Activated T-cell treated with anti-CD3 and anti-CD28 coated beads, Interleukin-2, amount 50 U/mL, for 72 hours (primary cell): ENCODE measurements at places on chromosomes 16 and 17. TPM values are rescaled to one million over a fixed set of nuclear protein-coding genes. Genes with fewer than 3 reads are reported as not detected.

CSH1 gene
- total RNA-seq = not detected

GP1BA gene
- 0.26 TPM for total RNA-seq

GRCh38 chr16:9134306-9134705 lies 42.9 kb downstream of the HAPSTR1 start:
- no peak for DNase-seq
- no peaks in the 10 kb centered on the region for H3K36me3 ChIP-seq
- H3K27ac ChIP-seq = no peak overlapping the region
- H3K4me3 ChIP-seq = no peak overlapping the region

DNA sequence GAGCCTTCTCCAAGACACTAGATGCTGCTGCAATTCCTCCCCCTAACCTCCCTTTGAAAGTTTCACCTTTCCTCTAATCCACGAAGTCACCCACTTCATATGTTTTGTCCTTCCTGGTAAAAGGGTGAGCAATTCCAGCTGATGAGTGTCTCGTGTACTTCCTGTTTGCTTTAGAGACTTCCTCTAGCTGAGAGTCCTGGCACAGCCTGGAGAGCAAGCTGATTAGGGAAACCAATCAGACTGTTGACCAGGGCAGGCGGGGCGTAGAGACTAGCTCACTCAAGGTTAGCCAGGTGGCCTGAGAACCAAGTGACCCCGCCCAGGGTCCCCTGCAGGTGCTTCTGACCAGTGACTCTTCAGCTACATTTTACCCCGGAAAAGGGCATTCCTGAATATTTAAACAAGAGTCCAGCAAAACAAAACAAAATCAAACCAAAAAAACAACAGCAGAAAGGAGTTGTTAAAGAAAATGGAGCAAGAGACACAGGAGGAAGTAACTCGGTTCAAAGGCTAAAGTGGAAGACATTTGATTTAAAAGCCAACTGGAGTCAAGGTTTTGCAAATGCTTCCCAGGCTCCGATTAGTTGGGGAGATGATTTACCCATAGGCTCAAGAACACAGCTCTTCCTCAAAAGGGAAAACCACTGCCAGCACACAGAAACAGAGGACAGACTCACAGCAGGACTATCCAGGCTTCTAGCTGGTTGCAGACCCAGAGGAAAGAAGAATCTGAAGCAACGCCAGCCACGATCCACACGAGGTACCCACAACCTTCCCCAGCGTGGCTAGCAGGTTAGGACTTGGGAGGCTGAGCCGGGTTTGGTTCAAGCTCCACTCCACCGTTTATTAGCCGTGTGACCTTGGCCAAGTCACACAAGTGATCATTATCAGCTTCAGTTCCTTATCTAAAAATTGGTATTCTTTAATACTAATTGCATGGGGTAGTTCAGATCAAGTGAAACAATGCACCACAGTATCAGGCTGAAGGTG lies 13.4 kb downstream of the HSPB9 start:
- no peak for DNase-seq
- H3K27me3 ChIP-seq = no peaks in the 10 kb centered on the region
- peaks cover 9% of the 10 kb centered on the region for H3K36me3 ChIP-seq
- H3K4me3 ChIP-seq = peak overlapping the region; percentile 45
- H3K27ac ChIP-seq = peak overlapping the region; percentile 97

CBX2 gene
- 5.6 TPM for total RNA-seq

GRCh38 chr16:31561426-31562233 lies 33.9 kb downstream of the AHSP start:
- H3K27me3 ChIP-seq = peaks cover 20% of the 10 kb centered on the region
- no peak overlapping the region for H3K4me3 ChIP-seq
- H3K27ac ChIP-seq = no peak overlapping the region
- no peaks in the 10 kb centered on the region for H3K36me3 ChIP-seq
- no peaks in the 10 kb centered on the region for H3K4me1 ChIP-seq
- DNase-seq = no peak

- peak overlapping the region; percentile 97 for H3K4me3 ChIP-seq
- peak overlapping the region; percentile 88 for H3K27ac ChIP-seq
- peaks cover 43% of the 10 kb centered on the region for H3K4me1 ChIP-seq
- no peak for DNase-seq
These were observed 1.7 kb downstream of the SMARCD2 start for GRCh38 chr17:63840591-63841349.
